ENCODE measurements at places on chromosomes 4 and X.

- no peak for DNase-seq
These were observed 339.2 kb upstream of the GATB start for GRCh38 chr4:152099981-152100378.

DNA sequence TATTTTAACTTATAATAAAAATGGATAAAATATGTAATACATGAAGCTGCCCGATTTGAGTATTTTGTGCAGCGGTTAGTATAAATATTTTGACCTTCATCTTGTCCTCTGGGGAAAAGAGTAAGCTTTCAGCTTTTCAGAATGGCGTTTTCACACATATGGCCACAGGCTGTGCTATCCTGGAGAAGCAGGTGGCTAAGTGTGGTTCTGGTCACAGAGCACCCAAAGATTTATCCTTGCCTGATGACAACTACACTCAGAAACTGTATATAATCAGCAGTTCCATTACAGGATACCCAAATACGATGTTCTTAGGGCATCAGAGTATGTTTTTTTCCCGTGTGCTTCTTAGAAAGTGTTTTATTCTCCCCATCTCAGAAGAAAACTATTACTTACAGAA, 42.3 kb upstream of the ANK2 start:
- no peak for DNase-seq

DNA sequence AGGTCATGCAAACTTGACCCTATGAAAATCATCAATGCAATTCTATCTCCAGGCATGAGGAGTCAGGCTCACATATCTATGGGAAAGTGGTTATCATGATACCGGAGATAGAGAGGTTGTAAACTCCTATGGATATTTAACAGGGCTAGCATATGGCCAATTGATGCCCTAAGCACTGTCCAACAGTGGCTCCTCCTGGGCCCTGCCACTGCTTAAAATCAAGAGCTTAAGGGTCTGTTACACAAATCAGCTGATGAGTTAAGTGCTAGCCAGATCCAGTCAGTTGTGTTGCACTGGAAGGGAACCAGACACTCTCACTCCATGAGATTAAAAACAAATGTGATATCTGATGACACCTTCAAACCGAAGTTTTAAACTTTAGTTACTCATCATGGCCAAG, 337.6 kb downstream of the STIM2 start:
- DNase-seq, result no peak

DNA sequence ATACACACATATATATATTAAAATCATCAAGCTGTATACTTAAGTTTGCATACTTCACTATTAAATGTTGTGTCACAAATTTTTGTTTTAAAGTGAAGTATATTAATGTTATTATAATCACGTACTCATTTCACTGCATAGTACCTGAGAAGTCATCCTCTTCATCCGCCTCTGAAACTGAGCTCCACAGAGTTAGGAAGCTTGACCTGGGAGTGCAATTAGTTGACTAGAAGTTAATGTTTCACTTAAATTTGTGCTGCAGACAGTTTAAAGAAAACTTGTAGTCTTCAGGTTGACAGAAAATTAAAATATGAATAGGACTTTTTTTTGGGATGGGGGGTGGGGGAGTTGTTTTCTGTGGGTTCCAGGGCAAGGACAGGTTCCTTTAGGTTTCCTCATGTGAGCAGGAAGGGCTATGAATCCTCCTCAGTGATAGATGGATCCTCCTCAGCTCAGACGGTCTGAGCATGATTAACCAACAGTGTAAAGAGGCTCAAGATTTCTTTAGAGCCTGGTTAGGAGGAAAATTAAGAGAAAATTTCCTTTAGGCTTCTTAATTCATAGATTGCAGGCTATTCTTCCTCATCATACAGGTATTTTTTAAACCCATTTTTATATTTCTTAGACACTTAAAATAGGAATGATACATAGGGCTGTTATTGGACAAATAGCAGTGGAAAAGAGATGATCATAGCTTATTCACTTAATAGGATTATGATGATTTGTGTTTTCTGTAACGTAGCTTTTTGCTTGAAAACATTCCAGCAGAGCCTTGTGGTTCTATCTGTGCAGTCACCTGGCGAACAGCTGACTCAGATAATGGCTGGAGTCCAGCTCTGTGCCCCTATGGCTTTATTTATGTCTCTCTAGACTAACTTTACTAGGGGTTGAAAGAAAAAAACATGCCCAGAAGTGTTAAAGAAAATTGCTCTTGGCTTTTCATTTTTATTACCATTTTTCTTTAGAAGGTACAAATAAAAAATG, 102.7 kb downstream of the SLC4A4 start:
- DNase-seq, result peak; percentile 24

- DNase-seq, result no peak
These were observed 452.5 kb downstream of the NKX6-1 start for GRCh38 chr4:84046551-84046950.

DNA sequence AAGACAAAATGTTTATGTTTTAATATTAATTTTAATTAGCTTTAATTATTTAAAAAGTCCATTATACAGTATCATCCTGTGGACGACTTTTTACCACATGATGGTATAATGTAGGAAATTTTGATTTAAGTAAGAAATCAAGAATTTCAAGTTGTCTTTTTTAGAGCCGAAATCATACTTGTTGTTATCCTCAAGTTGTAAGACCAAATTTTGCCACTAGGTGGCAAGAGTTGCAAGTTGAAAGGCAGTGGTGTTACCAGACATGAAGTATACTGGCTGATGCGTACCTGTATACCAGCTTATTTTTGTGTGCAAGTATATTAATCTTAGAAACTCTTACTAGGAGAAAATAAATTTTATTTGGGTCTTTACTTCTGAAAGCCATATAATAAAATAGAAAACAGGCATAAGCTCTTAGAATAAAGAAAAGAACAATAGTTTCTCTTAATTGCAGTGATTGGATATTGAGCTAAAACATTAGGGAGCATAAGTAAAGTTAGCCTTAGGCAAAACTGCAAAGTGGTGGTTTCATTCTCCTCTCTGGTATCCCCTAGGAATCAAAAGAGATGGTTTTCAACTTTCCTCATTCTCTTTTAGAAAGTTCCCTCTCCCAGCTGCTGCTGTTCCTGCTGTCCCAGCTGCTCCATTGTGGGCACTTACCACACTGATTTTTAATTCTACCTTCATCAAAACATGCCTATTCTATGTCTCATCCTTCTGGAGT, 118.0 kb upstream of the WDFY3 start:
- peak; percentile 91 for DNase-seq

DNA sequence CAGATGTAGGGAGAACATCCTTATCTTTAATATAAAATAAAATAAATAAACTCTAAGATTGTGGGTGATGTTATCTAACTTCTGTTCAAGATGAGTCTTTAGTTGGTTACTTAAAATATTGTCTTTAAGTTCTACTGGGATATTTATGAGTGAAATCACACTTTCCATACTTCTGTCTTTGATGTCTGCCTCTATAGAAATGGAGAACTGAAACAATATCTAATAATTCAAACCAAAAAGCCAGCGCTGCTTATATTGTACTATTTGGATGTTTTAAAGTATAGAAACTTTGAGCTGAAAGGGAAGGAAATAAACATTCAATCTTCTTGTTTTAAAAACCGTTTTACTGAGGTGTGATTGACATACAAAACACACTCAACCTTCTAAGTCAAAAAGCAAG, 44.8 kb upstream of the RPS6KA3 start:
- no peak for DNase-seq

DNA sequence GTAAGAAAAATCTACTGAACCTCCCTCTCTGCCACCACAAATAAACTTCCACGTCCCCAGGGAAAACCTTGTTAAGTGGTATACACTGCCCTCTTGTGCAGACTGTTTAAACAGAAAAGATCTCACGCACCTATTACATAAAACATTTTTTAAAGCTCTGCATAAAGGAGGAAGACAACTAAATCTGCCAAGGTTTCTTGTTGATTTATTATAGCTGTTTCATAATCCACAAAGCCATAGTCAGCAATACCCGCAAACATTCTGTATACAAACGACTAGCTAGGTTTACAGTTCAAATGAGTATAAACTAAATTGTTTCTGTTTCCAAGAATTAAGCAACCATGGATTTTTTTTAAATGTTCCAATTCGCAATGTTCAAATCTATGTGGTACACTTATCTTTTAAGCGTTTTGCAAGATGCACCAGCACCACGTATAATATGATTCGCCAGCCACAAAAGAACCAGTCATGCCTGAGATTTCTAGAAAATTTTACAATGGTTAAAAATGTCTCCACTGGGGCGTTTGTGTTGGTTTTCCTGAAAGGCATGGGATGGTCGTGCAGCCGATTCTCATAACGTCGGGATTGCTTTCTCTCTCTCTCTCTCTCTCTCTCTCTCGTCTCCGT, 164.6 kb downstream of the PRKX start:
- DNase-seq, result peak; percentile 84

- no peak for DNase-seq
These were observed 23.0 kb upstream of the CCDC149 start for GRCh38 chr4:24935856-24936255.

DNA sequence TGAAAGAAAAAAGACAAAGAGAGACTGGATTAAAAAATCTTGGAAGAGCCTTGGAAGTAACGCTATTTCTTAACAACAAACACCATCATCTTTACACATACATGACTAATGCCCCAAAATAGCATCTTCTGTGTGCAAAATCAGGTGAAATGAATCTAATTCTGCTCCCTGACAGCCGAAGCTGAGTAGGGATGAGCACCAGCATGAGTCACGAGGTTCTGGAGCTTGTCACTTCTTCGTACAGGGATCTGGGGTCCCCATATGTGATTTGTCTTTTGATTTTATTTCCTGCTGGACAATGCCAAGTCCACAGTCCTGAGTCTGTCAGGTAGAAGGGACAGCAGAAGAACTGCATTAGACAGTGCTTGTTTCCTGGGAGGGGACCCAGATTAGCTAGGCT, 55.9 kb downstream of the OSTC start:
- no peak for DNase-seq

GRCh38 chr4:181821039-181822004, 421.9 kb upstream of the TENM3 start:
- DNase-seq, result peak; percentile 53

- peak; percentile 93 for DNase-seq
These were observed 147.0 kb upstream of the HPGD start for GRCh38 chr4:174669270-174669669.

GRCh38 chrX:152871260-152871659, 26.6 kb upstream of the ZNF185 start:
- no peak for DNase-seq

DNA sequence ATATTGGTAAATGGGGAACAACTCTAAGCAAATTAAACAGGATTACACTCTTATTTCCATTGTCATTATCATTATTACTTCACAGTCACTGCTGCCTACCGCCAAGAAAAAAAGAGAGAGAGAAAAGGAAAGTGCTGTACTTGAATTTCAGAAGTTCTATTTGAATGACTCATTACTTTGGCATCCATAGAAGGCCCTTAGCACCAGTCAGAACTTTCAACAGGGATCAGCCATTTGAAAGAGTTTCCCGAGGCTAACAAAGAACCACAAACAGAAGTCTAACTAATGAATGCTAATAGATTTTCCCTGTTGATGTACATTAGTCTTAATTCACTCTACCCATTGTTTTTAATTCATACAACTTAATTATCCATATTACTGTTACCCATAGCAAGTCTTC, 116.3 kb downstream of the SHROOM4 start:
- peak; percentile 86 for DNase-seq

DNA sequence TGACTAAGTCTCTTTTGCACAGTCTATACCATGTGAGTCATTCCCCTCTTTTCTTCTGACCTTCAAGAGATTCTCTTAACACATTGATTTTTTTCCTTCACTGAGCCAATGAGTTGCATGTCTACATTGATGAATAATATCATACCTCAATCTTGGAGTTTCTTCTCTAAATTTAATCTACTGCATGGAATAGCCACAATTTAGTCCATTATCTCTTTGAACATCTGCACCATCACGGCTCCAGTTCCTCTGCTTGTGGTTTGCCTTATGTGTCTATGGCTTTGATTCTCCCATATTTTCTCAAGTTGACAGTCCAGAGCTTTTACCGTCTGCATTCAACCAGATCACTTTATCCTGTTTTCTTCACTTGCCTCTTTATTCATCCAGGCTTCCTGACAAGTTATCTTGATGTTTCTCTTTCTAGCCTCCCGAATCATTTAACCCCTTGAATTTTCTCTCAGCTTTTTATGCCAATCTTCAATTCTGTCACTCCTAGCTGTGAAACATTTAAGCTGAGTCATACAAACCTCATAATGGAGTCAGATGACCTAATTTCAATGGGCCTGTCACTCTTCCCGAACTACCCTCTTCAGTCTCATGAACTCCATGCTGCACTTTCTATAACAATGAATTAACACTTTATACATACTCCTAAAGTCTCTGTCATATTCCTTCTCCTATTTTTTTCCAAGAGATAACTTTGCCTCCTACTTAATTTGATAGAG, 222.3 kb downstream of the CPE start:
- DNase-seq, result no peak

DNA sequence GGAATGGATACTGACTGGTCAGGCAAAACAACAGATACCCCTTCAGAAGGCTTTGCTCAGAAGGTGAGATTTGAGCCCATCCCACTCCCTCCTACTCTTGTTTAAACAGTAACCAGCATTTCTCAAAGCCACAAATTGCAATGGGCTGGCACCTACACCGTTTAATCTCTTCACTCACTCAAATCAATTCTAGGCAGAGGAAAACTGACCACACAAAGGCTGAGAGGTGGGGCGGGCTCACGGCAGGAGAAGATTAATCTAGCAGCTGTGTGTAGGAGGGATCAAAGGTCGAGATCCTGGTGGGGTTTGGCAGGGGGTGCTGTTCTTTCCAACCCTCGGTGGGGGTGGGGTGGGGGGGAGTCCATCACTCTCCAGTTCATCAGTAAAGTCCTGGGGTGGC, 622.4 kb downstream of the BCOR start:
- DNase-seq, result no peak

DNA sequence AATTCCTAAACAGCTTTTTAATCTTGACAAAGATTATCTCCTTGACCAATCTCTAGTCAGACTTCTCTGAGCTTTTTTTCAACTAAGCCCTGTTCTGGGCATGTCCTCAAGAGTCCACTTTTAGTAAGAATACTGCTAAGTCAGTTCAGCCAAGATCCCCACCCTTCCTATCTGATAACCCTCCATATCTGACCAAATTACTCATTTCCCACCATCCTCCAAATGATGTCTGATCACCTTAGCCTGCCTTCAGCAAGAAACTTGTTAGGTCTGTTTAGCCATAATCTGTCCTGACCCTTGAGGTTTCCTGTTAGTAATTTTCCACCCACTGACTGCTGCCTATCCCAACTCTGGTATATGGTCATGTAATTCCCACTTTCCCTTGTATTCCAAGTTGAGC, 65.2 kb downstream of the FAM13A start:
- DNase-seq, result peak; percentile 33

GRCh38 chr4:138401334-138401733, 159.2 kb upstream of the SLC7A11 start:
- peak; percentile 54 for DNase-seq

- DNase-seq, result no peak
These were observed 16.5 kb upstream of the PIM2 start for GRCh38 chrX:48935301-48935670.

- no peak for DNase-seq
These were observed 222.0 kb downstream of the PPP3CA start for GRCh38 chr4:101125045-101125942.

DNA sequence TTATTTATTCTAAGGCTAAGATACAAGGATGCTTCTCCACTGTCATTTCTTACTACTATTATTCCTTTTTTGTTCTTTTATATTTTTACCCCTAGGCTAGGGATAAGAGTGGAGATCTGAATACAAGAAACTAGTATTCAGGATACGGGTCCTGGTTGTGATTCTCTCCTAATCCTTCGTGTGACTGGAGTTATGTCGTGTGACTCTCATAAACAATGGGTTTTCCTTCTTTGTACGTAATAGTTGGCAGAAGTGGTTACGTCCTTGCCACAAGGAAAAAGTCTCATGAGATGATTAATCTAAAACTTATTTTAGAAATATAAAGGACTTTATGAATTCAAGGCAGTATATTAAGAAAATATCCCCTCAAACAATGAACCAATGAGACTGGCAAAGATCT, 497.2 kb upstream of the FAM241A start:
- DNase-seq, result no peak

Data from choroid plexus epithelial cell (primary cell).